ENCODE measurements at places on chromosomes 4 and X.

DNA sequence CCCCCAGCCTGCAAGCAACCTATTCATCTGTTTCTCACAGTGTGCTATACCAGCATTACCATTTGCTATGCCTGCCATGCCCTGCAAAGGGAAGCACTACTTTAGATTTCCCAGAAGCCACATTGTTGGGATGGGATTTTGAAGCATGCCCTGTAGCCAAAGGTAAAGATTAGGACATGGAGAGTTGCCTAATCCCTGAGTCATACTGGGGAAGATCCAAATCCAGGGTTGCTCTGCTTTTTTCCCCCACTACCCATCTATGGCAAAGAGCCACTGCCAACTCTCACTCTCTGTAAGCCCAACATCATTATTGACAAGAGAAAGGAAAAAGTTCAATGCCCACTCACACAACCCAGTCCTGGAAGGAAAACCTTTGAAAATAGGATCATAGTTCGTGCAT lies 36.7 kb upstream of the TMEM164 start:
- no peak for DNase-seq

GRCh38 chr4:136818811-136819330 lies 713.4 kb downstream of the PCDH18 start:
- DNase-seq: no peak

GRCh38 chr4:24690436-24690835 lies 104.9 kb upstream of the SOD3 start:
- no peak for DNase-seq

GRCh38 chr4:10157478-10158332 lies 41.1 kb upstream of the WDR1 start:
- peak; percentile 68 for DNase-seq

- DNase-seq: no peak
Observed at GRCh38 chr4:184641022-184641421, 8.2 kb downstream of the CASP3 start.

DNA sequence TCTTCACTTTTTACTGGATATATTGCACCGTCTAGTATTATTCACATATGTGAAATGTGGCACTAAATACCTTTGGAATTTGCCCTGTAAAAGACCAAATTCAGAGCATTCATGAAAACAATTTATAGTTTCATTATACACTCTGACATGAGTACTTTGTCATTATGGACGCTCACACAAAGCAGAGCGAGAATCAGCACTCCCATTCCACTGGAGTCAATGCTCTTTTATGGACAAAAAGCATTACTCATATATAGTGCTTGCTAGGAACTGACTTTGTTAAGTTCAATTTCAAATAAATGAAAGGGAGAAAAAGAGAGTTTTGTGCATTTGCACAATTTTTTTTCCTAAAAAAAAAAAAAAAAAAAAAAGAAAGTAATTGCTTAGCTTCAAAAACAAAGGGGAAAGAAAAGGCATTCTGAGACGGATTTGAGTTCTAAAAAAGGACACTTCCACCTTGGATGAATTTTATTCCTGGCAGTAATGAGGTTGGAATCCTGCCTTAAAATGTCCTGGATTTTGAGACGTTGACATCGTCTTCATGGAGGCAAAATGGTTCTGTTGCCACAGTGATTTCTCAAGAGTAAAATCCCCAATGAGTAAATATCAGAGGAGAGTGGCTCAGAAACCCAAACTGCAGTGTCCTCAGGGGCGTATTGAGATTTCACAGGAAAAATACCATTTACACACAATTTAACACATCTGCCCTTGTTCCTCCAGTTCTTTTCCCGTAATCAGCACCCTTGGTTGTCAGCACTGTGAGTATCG lies 34.8 kb downstream of the CCDC149 start:
- no peak for DNase-seq
